ENCODE measurements at places on chromosomes 5 and 9.

DNA sequence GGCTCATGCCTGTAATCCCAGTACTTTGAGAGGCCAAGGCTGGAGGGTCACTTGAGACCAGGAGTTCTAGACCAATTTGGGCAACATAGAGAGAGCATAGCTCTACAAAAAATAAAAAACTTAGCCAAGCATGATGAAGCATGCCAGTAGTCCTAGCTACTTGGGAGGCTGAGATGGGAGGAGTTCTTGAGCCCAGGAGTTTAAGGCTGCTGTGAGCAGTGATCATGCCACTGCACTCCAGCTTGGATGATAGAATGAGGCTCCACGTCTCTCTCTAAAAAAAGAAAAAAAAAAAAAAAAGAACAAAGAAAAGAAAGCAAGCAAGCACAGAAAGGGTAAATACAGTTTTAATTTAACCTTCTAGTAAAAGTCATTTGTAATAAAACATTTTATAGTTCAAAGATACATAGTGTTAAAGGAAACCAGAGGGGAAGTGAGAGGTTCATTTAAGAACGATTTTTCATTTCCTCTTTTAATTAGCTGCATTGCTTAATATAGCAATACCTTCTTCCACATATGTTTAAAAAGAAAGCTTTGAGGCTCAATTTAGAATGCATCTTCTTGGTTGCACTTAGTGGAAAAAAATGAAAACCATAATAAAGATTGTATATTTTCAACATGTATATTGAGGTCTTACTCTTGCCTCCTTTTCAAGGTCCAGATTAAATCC lies 14.9 kb downstream of the GAPT start:
- no peak for DNase-seq

- DNase-seq, result no peak
Observed at GRCh38 chr5:145028626-145029025, 806.5 kb downstream of the PRELID2 start.

- DNase-seq, result no peak
Observed at GRCh38 chr9:88458716-88459465, 70.6 kb downstream of the SPIN1 start.

GRCh38 chr9:23823986-23824829 lies 1.8 kb downstream of the ELAVL2 start:
- no peak for DNase-seq

GRCh38 chr9:124652203-124652602 lies 118.9 kb downstream of the NR6A1 start:
- DNase-seq, result no peak

DNA sequence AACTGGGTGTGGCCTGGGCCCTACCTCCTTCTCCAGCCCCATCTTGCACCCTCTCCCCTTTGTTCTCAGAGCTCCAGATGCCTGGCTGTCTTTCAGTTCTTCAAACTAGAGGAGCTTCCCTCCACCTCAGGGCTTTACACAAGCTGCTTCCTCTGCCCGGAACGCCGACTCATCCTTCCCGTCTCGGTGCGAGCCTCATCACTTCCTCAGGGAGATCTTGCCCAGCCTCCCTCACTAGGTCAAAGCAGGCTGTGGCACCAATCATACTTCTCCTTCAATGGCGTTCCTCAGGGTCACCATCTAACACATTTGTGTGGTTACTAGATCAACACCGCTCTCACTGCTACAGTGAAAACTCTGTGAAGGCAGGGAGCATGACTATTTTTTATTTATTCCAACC lies 56.2 kb upstream of the ZSWIM6 start:
- no peak for DNase-seq

- DNase-seq, result no peak
Observed at GRCh38 chr5:13814301-13814700, 130.2 kb downstream of the DNAH5 start.

- no peak for DNase-seq
Observed at GRCh38 chr9:93292664-93293328, 108.9 kb downstream of the WNK2 start.

- peak; percentile 3 for DNase-seq
Observed at GRCh38 chr5:164504141-164504772, 998.8 kb downstream of the MAT2B start.

- no peak for DNase-seq
Observed at GRCh38 chr9:69047371-69047770, 11.8 kb downstream of the FXN start.

GRCh38 chr5:142290577-142291299 lies 34.1 kb downstream of the SPRY4 start:
- no peak for DNase-seq

- DNase-seq, result no peak
Observed at GRCh38 chr9:115481769-115482168, 363.8 kb upstream of the TNC start.

DNA sequence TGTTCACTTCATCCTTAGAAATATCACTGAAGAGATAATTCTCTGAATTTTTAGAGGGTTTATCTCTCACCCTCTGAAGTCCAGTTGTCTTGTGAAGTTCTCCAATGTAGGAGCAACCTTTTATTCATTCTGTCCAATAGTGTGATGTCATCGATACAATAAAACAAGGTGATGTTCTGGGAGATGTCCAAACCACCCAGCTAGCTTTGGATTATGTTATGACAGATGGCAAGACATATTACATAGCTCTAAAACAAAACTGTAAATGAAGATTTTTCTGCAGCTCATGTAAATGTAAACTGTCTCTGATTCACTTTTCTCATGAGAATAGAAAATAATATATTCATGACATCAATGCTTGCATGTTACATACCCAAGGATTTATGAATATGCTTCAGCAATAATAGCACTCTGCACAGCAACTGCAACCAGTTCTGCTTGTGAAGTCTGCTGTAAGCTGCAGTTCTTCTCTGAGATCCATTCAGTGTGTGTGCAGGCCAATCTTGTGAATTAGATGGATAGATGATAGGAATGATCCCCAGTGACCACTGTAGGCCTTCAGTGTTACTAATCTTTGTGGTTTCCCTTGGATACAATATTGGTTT lies 172.6 kb upstream of the CDH12 start:
- no peak for DNase-seq

- no peak for DNase-seq
Observed at GRCh38 chr9:20608582-20608981, 13.7 kb downstream of the MLLT3 start.

- DNase-seq, result no peak
Observed at GRCh38 chr9:87068177-87068840, 121.0 kb upstream of the GAS1 start.

DNA sequence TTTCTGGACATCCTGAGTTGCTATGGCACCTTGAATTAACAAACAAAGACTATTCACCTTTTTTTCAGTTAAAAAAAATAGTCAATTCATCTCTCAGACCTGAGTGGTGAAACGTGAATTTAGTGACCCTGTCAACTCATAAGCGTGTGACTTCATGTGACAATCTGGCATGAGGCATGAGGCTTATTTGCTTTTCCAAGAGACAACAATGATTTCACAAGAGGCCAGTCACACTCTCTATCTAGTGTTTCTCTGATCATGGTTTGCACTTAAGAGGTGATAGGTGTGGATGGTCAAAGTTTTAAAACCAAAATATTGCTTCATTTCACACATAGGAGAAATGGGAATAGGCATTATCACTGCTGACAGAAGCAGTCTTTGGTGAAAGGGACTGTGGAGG lies 559.6 kb upstream of the ACO1 start:
- DNase-seq, result no peak

DNA sequence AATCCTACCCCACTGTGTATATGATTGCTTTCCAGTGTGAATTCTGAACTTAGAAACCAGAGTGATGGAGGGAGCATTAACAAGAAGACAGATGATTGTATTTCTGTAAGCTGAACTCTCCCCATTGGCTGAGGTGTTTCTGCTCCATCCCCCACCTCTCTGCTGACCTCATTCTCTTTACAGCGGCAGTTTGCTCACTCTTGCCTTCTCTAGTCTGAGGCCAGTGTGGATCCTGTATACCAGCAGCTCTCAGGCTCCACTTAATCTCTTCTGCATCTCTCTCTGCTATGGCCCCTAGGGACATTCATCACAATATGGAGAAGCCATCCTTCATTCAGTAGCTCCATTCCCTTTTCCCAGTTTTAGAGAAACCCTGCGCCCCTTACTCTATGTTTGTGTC lies 358.8 kb downstream of the MAN2A1 start:
- DNase-seq, result no peak

GRCh38 chr9:136533775-136534157 lies 12.1 kb downstream of the NOTCH1 start:
- peak; percentile 68 for DNase-seq

GRCh38 chr9:130213911-130214761 lies 41.9 kb downstream of the NCS1 start:
- no peak for DNase-seq

DNA sequence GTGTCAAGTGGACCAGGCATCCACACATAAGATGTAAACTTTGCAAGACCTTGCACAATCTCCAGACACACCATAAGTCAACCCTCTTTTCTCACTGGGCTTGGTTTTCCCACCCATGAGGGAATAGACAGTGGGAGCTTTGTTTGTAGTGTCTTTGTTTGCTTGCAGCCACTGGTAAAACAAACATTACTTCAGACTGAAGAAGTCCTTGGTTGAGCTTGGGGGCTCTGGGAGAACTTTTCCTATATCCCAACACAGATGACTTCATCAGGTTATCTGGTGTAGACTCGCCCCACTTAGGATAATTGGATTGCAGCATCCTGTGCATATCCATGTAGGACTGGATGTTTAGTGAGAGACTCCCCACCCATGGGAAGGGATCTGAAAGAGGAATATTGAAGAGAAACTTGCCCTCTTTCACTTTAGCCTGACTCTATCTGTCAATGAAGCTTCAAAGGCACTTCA lies 11.5 kb upstream of the ADGRV1 start:
- no peak for DNase-seq

- DNase-seq, result no peak
Observed at GRCh38 chr5:41770799-41771198, 99.4 kb downstream of the OXCT1 start.

- no peak for DNase-seq
Observed at GRCh38 chr5:178675922-178676321, 49.1 kb upstream of the CLK4 start.

- DNase-seq, result no peak
Observed at GRCh38 chr9:90368928-90369327, 273.7 kb downstream of the DIRAS2 start.

- no peak for DNase-seq
Observed at GRCh38 chr9:131162886-131163285, 37.5 kb downstream of the NUP214 start.

DNA sequence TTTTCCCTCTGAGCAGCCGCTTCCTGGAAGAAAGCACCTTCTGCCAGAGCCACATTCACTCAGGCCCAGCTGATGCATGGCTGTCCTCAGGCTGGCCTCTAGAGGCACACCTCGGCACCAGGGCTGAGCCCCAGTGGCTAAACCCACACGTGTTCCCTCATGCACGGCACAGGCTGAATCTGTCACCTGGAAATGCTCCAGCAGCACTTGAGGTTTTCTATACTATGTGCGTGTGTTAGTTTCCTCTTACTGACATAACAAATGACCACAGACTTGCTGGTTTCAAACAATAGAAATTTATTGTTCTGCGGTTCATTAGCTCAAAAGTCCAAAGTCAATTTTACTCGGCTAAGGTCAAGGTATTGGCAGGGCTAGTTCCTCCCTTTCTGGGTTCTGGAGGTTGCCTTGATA lies 141.4 kb downstream of the LRRC70 start:
- peak; percentile 9 for DNase-seq

DNA sequence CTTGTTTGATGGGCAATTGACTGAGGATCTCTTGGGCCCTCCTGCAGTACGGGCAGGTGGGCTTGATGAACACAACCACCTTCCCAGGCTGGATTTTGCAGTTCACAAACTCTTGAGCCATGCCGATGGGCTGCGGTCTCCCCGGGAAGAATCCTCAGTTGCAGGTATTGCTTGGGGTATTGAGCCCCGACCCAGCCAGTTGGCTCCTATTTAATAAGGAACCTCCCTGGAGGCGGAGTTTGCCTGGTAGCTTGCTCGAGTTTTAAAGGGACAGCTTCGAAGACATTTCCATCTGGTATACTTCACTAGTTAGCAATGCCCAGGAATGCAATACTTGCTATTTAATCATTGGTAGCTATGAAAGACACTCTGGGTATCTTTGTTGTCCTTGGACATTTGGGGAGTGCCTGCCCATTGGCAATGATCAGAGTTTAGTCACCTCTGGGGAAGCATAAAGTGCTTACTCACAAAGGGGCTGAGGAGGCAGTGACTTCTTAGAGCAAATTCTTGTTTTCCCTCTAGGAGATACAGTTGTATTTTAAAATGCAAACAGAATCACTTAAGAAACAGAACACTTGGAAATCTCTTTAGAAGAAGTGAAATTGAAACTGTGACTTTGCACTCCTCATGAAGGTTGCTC lies at the start of gene GLRX:
Gene GLRX (minus strand): TSS at position 185 of the 640 bp plus-strand sequence. CDS start 64 bp downstream, at position 121.
- DNase-seq, result no peak

DNA sequence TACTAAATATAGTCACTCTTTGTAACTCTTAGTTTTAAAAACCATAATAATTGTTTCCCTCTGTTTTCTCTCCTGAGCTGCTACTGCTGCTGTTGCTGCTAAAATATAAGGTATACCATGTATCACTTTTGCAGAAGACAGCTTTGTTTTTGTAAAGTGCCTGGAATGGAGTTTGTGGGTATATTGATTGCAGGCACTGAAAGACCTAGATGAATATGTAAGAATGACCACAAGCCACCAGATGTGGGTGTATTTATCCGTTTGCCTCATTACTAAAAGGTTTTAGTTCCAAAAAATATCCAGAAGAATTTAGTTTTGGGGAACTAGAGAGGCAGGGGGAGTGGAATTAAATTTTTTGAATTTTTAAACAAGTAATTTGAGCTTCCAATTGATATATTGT lies 151.1 kb upstream of the CDKN2B start:
- no peak for DNase-seq

- no peak for DNase-seq
Observed at GRCh38 chr9:135119496-135120064, 32.1 kb downstream of the OLFM1 start.

- no peak for DNase-seq
Observed at GRCh38 chr5:8590959-8591358, 722.0 kb downstream of the MTRR start.

DNA sequence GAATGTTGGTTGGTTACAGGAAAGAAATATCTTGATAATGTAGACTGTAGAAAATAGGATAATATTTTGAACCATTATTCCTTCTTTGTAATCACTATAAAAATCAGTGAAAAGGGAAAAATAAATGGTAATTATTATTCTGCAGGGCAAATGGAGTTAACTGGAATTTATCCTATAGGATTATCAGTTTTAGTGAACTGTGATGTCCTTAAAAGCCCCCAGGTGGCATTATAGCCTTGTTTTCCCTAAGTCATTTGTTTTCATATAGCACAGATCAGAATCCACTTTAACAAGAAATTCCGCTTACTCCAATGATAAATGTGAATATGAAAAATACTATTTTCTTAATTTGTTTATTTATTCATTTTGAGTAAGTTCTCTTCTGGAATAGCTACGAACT lies 26.2 kb upstream of the WDR41 start:
- DNase-seq, result no peak

- no peak for DNase-seq
Observed at GRCh38 chr9:124504530-124505005, 2.6 kb downstream of the NR5A1 start.

DNA sequence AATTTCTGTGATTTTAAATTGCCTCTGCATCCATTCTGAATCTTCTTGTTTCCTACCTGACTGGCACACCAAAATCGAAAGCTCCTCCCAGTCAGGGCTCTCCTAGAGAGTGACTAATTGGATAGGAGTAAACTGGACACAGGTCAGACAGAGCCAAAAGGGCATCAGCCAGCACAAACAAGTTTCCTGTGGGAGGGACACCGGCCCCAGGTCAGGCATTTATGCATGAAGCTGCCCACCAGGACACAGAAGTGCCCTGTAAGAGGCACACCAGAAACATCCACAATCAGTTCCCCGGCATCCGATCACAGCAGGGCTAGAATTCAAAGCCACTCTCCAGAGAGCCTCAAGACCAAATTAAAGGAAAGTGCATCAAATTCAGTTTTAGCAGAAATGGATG lies 78.4 kb downstream of the SFXN1 start:
- no peak for DNase-seq

- no peak for DNase-seq
Observed at GRCh38 chr9:85331626-85332025, 410.1 kb downstream of the AGTPBP1 start.
